ENCODE measurements at places on chromosomes 7 and 10.

DNA sequence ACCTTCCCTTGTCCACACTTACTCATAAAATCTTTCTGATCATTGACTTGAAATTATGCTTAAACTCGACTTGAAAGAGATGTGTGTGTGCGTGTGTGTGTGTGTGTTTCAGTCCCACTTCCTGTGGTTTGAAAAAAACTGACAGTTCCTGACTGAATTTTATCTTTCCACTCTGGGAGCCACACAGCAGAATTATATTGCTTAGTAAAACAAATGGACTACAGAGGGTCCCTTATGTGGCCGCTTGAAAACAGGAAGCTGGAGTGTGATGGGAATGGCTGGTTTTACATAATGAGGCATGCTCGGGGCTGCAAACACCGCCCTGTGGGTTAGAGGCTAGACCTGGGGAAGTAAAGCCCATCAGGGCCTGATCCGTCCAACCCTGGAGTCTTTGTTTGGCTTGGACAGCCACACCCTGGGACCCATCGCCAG lies 54.8 kb downstream of the LYZL1 start:
- no peak for DNase-seq

- DNase-seq, result no peak
Observed at GRCh38 chr10:82211346-82211745, 336.4 kb downstream of the NRG3 start.

DNA sequence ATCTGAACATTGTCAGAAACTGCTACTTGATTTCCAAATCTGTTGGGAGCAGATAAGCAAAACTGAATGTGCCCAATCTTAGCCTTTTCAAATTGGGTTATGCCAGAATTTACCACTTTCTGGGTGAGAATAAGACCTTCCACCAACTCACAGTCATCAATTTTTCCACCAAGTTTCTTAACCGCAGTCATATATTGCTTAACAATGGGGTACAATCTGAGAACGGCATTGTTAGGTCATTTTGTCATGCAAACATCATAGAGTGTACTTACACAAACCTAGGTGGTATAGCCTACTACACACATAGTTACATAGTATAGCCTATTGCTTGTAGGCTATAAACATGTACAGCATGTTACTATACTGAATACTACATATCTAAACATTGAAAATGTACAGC lies 16.0 kb downstream of the MRPS33 start:
- DNase-seq, result no peak

GRCh38 chr10:121326905-121327304 lies 271.3 kb downstream of the FGFR2 start:
- no peak for DNase-seq

DNA sequence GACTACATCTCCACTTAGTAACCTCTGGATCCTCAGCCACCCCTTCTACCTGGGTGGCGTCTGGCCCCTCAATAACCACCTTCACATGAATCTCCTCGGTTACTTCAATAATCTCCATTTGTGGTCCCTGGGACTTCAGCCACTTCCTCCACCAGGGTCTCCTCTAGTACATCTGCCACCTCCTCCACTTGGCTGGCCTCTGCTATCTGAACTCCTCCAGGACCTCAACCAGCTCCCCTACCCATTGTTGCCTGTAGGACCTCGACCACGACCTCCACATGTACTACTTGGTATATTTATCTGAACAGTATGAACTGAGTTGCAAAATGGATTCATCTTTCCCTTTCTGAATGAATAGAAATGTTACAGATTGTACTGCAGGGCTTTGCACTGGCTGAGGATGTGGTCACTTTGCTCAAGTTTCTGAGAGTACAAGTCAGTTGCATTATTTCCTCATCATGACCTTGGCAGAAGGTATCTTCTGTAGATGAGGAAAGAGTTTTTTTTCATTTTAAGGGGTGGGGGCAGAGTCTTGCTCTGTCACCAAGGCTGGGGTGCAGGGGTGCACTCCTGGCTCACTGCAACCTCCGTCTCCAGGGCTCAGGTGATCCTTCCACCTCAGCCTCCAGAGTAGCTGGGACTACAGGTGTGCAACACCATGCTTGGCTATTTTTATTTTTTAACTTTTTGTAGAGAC lies 36.0 kb downstream of the MAT1A start:
- DNase-seq, result peak; percentile 14

DNA sequence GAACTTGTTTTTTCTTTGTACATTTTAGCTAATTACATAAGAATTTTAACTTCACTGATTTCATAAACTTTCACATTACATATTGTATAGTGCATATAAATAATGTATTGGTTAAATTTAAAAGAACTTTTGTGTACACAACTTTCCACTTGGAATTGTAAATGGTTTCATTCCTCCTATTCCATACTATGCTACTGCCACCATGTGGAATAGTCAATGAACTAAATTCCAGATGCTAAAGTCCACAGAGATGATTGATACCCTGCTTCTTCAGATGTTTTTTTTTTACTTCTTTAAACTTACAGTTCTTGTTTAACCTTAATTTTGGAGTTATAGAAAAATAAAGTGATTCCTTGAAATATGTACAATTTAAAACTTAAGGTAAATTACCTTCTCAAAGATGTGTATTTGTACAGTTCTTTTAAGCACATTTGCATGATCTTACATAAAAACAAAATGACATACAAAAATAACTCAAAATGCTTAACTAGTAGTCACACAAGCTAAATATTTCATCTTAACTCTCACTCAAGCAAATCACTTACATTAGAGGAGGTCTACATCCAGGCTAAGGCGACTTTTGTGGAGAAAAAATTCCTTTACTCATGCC lies 247.6 kb upstream of the HGF start:
- DNase-seq, result no peak

DNA sequence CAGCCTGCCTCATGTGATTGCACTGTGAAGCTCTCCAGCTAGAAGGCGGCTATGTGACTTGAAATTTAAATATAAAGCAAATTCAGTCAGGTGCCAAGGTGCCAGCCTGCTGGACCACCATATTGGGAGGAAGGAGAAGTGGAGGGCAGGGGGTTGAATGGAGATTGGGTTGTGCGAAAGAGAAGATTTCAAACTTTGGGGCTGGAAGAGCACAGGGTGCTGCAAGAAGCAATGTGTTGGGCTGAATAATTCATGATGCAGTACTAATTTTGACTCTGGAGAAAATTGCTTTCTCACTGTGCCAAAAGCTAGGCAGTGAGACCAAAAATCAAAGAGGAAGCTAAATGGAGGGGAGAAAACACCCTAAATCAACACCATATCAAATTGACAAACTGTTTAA lies 335.3 kb downstream of the NRG3 start:
- DNase-seq, result no peak

All from activated T-cell treated with anti-CD3 and anti-CD28 coated beads, Interleukin-2, amount 50 U/mL, for 72 hours (primary cell).